Amniotic epithelial cell (primary cell): ENCODE measurements at places on chromosomes 12 and 14.

DNA sequence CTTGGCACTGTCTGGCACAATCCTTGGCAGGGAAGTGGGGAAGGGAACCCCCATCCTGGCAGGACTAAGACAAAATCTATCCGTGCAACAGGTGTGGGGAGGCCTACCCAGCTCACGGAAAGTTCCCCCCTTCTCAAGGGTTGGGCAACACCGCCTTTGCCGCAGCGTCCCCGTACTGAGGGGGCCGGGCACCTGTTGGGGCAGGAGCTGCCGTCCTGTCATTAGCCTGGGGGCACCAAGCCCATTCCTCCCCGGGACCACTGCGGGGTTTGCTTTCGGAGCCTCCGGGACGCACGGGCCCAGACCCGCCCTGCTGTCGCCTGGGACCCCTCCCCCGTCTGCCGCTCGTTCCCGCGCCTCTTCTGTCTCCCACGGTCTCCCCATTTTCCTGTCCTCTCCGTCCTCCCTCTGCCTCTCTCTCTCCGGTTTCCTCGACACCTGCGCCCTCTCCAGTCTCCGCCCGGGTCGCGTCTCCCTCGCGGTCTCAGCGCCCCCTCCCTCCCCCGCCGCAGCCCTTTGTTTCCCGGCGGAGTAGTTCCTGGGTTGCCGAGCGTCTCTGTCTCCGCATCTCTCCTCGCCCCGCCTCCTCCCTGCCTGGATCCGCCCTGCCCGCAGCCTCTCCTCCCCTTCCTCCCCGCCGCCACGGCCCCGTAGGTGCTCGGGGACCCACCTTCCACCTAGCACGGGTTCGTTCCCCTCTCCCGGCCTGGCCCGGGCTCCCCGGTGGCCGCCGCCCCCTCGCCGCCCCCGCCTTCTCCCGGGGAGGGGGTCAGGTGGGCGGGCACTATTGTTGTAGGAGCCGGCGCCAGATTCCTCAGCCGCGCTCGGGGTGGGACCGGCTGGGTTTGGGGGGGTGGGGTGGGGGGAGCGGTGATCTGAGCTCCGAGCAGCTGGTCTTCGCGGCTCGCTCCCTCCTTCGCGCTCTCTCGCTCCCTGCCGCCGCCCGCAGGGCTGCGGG, at the start of gene CACNB3:
TSS of gene CACNB3 (plus strand) at position 624 of the 958 bp plus-strand sequence. CDS start 434 bp downstream, outside the sequence.
- DNase-seq: peak; percentile 38

- no peak for DNase-seq
Observed at GRCh38 chr12:101173197-101173749, 36.8 kb downstream of the SLC5A8 start.

- no peak for DNase-seq
Observed at GRCh38 chr14:55291480-55292081, 20.4 kb downstream of the FBXO34 start.

- no peak for DNase-seq
Observed at GRCh38 chr14:25463480-25463879, 413.5 kb upstream of the STXBP6 start.

DNA sequence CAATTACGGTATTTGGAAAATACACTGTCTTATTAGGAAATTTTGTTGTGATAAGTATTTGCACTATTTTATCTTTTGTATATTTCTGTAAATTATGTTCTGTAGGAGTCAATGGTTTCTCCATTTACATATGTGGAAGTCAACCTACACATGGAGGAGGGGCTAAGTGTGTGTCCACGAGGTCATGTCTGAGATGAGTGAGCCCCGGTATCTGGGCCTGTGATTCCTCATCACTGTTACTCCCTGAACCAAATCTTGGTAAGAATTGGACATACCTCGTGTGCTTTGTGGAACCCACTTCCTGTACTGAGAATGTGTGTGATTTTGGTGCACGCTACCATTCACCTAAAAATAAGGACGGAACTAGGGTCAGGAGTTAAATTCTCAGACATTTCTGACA, 1105.5 kb downstream of the TMEM121 start:
- DNase-seq: no peak

GRCh38 chr12:45577844-45578399, 151.6 kb upstream of the ARID2 start:
- DNase-seq: no peak

DNA sequence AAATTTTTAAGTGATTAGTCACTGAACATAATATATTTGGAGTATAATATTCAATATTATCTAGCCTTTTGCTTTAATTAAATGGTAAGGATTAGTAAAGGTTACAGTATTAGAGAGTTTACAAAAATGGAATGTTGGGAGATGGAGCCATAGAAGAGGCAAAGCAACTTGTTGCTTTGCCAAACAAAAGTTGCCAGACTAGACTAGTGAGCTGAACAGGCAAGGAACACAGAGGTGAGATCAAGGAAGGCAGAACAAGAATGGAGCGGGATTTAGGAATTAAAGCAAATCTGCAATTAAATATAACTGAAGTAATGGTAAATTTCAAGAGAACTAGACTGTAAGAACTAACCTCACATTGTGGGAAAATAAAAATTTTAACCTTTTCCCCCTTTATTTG, 5.1 kb downstream of the ARF6 start:
- no peak for DNase-seq

DNA sequence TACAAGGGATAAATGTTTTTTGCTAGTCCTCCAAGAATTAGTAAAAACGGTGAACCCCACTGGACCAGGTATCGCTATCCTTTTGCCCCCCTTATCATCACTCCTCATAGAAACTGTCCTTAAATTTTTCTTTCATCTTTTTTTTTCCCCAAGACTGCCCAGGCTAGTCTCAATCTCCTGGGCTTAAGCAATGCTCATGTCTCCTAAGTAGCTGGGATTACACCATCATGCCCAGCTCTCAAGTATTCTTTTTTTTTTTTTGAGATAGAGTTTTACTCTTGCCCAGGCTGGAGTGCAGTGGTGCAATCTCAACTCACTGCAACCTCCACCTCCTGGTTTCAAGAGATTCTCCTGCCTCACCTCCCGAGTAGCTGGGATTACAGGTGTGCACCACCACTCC, 9.7 kb downstream of the IRF2BPL start:
- DNase-seq: peak; percentile 83

DNA sequence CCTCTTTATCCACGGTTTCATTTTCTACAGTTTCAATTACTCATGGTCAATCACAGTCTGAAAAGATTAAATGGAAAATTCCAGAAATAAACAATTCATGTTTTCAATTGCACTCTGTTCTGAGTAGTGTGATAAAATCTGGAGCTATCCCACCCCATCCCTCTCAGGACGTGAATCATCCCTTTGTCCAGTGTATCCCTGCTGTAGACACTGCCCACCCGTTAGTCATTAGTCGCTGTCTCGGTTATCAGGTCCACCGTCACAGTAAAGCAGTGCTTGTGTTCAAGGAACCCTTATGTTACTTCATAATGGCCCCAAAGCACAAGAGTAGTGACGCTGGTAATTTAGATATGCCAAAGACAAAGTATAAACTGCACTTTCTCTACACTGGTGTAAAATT, 141.0 kb upstream of the LMNTD1 start:
- peak; percentile 95 for DNase-seq

- DNase-seq: no peak
Observed at GRCh38 chr12:99068993-99069747, 424.1 kb downstream of the APAF1 start.

DNA sequence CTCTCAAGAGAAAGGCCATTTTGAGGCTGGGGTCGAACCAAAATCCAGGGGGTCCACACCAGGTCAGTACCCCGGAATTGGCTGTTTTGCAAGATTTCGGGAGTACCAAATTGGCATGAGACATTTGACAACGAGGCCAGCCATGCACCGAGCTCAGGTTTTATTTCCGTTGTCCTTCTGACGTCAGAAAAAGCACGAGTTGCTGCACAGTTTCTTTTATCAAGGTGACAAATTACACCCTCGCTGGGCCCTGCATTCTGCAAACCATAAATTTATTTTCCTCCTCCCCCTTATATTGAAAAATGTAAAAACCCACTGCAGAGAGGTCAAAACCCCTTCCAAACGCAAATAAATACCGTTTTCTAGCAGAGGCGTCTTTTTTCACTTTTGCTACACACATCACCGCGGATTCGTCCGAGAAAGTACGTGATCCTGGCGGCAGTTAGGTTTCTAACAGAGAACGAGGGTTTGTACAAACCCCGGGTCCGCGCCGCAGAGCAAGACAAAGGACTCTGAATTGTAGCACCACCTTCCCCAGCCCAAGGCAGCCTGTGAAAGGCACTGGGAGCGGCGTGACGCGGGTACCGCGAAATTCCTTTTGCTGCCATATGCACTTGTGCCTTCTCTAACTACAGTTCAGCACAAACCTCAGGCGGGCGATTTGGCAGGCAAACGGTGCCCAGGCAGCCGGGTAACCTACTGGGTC, 1.8 kb downstream of the SLC38A1 start:
- peak; percentile 58 for DNase-seq

- no peak for DNase-seq
Observed at GRCh38 chr14:72793156-72793939, 100.6 kb downstream of the DPF3 start.

DNA sequence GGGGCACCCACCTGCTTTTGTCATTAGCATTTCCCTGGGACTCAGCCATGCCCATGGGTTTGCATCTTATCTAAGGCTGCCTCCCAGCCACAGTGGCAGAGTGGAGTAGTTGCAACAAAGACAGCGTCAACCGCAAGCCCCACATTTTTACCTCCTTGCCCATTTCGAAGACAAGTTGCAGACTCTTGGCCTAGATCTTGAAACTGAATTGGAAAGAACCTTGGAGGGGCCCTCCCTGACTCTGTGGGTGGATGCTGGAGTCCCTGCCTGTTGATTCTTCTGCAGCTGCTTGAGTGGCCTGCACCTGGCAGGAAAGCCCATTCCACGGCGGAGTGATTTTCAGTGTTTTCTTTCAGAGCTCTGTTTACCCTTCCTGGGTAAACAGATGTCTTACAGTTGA, 309.0 kb downstream of the VRK1 start:
- DNase-seq: no peak

GRCh38 chr14:30875788-30876053, 1.4 kb downstream of the COCH start:
- DNase-seq: no peak

GRCh38 chr14:76603713-76604112, 157.6 kb upstream of the VASH1 start:
- no peak for DNase-seq

DNA sequence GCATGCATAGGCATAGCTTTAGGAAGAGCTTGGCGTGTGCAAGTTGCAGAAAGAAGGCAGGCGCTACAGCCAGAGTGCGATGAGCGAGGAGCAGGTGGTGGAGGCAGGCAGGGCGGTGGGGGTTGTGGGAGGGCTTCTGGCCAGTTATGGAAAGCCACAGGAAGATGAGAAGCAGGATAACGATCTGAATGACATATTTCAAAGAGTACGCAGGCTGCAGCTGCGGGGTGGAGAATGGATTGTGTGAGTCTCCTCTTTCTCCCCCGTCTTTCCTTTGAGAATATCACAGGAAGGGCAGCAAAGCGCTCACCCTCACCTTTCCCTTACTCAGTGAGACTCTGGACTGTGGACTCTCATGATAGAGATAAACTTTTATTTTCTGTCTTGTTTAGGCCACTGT, 48.7 kb upstream of the PLXNC1 start:
- peak; percentile 92 for DNase-seq

- DNase-seq: peak; percentile 92
Observed at GRCh38 chr14:52080808-52081755, 12.2 kb upstream of the NID2 start.

GRCh38 chr14:39581474-39581873, 149.2 kb upstream of the FBXO33 start:
- no peak for DNase-seq

DNA sequence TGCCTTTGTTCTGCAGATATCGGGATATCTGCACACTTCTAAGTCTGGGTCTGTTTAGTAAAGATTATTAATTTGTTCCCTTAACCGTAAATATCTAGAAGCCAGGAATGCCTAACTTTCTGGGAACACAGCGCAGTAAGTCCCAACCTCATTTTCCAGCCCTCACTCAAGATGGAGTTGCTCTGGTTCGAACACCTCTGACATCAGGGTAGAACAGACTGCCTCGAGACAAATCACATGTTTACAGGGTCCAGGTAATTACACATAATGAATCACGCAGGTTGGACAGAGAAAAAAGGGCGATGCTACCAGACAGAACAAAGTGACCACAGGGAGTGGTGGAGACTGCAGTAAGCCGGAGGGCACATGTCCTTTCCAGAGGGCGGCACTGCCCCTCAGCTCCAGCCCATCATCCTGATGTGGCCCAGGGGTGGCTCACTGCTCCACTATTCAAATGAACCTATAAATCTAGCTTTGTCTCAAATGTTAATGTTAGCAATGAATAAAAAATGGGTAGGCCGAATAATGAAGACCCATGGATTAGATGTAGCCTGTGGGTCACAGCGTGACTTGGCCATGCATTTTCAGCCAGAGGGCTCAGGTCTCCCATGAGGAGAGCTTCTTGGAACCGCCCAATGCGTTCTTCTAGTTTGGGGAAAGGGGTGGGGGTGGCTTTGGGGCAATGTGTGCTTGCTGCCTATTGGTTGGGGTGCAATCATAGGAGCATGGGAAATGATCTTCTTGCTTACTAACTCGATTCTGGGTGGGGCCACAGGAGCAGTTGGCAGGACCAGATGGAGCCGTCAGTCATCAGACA, 159.0 kb upstream of the SFSWAP start:
- DNase-seq: no peak

DNA sequence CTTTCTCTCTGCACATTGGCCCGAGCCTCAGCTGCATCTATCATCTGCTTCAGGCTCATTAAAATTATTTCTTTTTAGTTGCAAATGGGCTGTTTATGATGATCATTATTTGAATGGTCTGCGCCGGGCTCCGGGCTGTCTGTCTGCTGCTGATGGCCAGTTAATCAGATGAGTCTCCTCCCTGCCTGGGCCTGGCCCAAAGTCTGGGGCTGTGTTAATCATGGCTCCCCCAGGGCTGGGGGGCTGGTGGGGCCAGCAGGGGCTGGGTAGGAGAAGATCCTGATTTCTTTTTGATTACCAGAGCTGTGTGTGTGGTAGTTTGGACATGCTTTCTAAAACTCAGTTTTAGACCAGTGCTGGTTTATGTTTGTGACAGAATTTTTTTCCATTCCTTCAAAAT, 159.1 kb downstream of the PHETA1 start:
- no peak for DNase-seq

GRCh38 chr12:3550839-3551238, 59.8 kb downstream of the PRMT8 start:
- DNase-seq: no peak

DNA sequence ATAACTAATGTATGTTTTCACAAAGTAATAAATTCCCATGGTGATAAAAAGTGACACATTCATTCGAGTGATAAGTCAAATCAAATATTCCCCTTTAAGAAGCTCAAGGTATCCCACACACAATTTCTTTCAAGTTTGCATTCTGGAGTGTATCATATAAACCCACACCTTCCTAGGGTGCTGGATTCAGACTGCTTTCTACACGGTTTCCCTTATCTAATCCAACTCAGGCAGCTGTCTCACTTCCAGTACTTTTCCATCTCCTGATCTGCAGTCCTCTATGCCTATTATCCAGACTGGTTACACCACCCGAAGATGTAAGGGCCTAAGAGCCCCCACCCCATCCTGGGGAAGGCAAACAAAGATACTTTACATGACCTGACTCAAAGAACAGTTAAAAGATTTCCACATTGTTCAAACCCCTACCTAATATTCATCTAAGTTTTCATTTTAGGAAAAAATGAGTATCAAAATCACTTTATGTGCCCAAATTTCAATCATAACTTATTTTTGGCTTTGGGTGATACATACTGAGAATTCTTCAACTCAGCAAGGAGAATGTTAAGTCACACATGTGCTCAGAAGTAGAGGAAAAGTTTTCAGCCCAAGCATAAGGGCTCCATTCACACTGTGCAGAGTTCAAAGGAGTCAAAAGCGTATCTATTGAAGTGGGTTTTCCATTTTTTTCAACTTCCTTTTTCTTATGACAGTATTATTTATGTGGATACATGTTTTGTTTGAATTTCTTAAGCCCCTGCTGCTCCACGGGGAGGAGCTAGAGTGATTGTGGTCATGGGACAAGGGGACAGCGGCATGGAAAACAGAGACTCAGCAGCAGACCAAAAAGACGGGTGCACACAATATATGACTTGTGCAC, 41.8 kb downstream of the CORO1C start:
- peak; percentile 82 for DNase-seq
